ENCODE measurements at places on chromosomes 7 and 10.

DNA sequence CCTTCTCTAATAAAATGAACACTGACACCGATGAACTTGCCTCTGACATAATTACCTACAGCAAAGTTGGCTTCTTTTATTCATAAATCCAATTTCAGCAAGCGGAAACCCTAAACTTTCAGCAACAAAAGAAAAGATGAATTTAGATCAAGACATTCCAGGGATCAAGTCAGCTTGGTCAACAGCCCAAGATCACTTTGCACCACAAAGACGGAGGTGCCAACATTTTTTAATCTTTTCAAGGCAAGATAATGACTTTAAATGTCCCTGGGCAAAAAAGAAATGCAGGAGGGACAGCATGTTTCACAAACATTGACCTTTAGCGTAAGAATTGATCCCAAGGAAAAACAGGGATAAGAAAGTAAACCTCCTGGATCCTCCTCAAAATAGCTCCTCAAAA, 636.9 kb downstream of the PARD3 start:
- DNase-seq: no peak

DNA sequence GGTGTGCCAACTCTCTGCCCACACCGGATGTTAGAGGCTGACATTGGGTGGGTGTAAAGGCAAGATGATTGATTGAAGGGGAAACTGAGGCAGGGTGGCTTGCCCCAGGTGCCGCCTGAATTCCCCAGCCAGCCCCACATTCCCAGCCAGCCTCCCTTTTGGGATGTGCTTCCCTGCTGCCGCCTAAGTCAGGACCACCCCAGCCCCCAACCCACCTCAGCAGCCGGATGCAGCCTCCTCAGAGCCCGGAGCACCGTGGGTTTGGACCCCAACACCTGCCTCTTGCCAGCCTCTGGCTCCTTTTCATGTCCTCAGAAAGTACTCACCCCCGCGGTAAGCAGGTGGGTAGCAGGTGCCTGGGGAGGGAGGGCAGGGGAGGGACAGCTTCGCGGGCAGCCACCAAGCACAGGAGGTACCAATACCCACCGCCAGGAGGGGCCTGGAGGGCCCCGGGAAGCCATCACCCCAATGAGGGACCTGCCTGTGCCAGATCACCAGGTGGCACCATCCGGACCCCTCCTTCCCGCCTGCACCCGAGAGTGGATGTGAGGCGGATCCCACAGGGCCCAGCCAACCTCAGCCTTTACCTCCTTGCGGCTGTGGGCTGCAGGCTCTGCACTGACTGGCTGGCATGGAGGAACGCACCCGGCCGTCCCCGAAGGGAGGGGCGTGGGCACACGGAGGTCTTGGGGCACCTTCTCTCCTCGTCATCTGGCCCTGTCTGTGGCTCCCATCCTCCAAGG, 60.5 kb downstream of the PWWP2B start:
- DNase-seq: no peak

- DNase-seq: no peak
Measured at GRCh38 chr7:100208911-100209408, 10.8 kb upstream of the PVRIG start.

DNA sequence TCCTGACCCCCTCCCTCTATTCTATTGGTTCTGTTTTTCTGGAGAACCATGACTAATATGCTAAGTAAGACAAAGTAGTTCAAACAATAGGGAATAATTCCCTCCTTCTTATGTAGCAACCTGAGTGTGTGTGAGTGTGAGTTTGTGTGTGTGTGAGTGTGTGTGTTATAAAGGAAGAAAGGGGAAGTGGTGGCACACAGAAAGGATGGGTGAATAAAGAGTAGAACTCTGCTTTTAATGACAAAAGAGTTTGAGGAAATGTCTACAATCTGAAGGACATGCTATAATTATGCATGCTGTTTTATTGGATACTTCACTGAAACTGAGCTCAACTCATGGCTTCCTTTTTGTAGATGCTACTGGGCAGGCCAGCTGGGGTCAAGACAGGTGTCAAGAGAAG, 489.5 kb downstream of the REEP3 start:
- no peak for DNase-seq

GRCh38 chr10:15504101-15504840, 133.2 kb upstream of the FAM171A1 start:
- DNase-seq: no peak

DNA sequence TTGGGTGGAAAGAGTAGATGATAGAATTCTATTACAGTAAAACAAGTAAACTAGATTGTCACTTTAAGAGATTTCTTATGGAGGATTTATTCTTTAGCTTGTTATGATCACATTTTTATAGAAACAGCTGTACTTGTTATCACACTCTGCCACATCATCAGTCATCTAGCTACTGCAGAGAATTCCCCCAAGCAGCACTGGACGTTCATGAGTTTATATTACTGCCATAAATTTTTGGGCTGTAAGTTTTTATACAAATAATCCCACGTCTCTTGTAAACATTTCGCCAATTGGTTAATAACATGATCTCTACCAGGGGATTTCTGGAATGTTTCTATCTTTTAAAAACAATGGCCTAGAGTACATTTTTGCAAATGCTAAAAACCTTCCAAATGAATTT, 238.8 kb downstream of the POLR1F start:
- no peak for DNase-seq

GRCh38 chr10:10361301-10361885, 656.3 kb upstream of the CELF2 start:
- DNase-seq: no peak

DNA sequence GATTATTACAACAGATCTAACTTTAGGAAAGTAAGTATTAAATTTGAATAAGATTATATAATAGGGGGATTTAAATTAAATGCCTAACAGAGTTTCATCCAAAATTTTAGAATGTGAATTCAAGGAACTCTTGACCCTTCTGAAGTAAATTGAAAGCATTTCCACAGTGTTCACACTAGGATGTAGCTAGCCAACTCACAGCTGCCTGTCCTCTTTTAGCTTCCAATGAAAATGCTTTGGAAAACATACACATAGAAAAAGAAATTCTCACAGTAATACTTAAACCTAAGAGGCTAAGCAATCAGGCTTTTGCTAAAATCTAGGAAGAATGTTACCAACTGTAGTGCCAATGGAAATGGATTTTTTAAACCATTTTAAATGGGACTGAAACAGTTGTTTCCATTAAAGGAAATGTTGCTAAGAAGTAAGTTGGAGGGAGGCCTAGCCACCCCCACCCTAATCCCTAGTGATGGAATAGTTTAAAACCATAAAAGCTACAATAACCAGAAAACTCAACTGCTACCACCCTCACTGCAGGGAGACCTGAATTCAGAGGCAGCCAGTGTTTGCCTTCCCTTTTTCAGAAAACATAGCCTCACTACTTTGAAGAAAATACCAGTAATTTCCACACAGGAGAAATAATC, 58.3 kb downstream of the REEP3 start:
- no peak for DNase-seq

GRCh38 chr7:86470763-86471162, 172.9 kb upstream of the GRM3 start:
- DNase-seq: no peak

GRCh38 chr7:106031300-106032035, 68.4 kb downstream of the CDHR3 start:
- DNase-seq: no peak

GRCh38 chr7:121262221-121262620, 66.6 kb upstream of the WNT16 start:
- DNase-seq: no peak

GRCh38 chr10:74681917-74682627, 144.3 kb upstream of the KAT6B start:
- no peak for DNase-seq

DNA sequence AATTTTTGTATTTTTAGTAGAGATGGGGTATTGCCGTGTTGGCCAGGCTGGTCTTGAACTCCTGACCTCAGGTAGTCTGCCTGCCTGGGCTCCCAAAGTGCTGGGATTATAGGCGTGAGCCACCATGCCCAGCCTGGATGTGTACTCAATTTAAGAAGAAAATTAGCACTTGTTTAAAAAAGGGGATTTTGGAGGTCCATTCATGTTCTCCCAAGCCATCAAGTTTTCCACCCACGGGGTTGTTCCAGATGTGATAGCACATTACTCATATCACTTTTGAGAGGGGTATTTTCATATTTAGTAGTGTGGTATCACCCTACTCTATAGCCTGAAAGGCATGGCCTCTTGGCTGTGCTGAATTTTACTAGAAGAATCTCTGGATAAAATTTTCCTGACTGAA, 10.5 kb upstream of the SLC26A3 start:
- no peak for DNase-seq

DNA sequence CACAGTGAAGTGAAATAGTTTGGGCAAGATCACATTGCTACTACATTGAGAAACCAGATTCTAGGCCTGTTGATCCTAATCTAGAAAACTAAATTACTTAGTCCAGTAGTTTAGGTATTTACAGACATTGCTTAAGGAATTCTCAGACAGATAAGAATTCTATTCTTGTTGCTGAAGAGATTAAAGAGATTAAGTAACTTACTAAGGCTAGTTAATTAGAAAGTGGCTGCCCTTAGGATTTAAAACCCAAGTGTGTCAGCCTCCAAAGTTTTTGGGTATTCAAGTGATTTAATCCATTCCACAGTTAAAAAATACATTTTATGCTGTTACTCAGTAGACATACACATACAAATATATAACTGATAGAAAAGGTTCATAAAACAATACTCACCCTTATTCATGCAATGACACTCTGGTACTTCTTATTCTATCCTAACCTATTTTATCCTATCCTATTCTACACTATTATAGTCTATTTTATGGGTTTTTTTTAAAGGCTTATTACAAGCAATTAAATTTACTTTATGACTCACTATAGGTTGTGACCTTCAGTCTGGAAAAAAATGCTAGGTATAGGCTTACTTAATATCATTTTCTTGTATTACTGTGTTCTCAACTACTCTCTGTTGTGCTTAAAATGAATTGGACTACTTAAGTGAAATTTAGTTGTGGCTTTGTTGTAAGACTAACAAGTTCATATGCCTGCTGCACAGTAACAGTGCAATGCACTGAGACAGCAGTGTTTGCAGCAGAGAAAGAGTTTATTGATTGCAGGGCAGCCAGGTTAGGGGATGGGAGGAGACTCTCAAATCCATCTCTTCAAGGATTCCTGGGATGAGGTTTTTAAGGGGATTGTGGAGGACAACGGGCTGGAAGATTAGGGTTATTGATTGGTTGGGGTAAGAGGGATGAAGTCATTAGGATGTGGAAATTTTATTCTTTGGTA, 10.7 kb downstream of the SPAM1 start:
- no peak for DNase-seq

DNA sequence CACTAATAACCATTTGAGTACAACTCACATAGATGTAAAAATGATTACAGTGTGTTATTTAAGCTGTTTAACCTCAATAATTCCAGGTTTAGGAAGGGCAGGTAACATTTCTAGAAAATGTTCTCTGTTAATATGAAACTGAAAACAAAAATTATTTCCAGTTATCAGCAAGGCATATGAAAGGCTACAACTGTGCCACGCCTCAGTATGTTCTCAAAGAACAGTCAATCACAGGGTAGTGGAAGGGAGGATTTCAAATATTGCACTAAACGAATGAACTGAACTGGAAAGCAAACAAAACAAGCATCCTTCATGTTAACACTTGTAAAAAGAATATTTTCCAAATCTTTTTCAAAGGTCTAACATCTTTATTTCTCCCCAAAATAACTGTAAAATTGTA, 31.3 kb downstream of the ARHGAP19 start:
- no peak for DNase-seq
